ENCODE measurements at places on chromosomes 5 and 9.

- DNase-seq = no peak
- H3K27me3 ChIP-seq = no peaks in the 10 kb centered on the region
- H3K4me1 ChIP-seq = peaks cover 59% of the 10 kb centered on the region
- H3K36me3 ChIP-seq = no peaks in the 10 kb centered on the region
- peak overlapping the region; percentile 65 for H3K27ac ChIP-seq
These were observed 213.2 kb upstream of the ACTBL2 start for GRCh38 chr5:57695706-57696388.

DNA sequence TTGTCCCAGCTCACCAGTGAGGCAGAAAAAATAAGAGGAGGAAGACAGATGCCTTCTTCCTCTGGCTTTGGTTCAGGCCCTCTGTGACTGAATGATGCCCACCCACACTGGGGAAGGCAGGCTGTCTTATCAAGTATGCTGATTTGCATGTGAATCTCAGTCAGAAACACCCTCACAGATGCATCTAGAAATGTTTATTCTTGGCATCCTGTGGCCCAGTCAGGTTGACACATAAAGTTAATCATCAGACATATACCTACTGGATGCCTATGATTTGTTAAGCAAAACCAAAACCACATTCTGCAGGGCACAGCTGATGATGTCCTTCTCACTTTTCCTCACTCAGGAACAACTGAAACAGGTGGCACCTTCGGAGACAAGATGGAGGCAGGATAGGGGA lies 243.4 kb upstream of the KCNN2 start:
- no peak for DNase-seq
- H3K27me3 ChIP-seq = no peaks in the 10 kb centered on the region
- no peaks in the 10 kb centered on the region for H3K4me1 ChIP-seq
- no peak overlapping the region for H3K27ac ChIP-seq
- no peak overlapping the region for H3K4me3 ChIP-seq
- H3K36me3 ChIP-seq = no peaks in the 10 kb centered on the region

GRCh38 chr9:92004045-92004392 lies 54.0 kb upstream of the ROR2 start:
- no peaks in the 10 kb centered on the region for H3K27me3 ChIP-seq
- H3K27ac ChIP-seq = no peak overlapping the region
- H3K36me3 ChIP-seq = no peaks in the 10 kb centered on the region
- H3K4me3 ChIP-seq = no peak overlapping the region
- H3K4me1 ChIP-seq = no peaks in the 10 kb centered on the region

DNA sequence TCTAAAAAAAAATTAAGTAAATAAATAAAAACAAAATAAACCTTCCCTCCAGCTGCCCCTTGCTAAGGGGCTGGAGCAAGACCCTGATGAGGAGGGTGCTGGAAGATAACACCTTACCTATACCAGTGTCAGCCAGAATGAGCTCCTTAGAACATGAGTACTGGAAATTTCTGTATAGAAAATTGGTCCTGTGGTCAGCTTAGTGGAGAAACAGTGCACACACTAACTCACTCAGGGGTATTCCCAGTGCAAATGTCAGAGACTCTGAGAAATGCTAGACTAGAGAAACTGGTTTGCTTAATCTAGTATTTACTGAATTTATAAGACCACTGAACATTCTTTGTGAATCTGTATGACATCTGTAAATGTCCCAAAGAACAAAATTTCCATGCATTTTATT lies 62.1 kb upstream of the CTXN3 start:
- no peaks in the 10 kb centered on the region for H3K27me3 ChIP-seq
- no peaks in the 10 kb centered on the region for H3K36me3 ChIP-seq
- no peak overlapping the region for H3K27ac ChIP-seq
- DNase-seq = no peak
- no peak overlapping the region for H3K4me3 ChIP-seq
- no peaks in the 10 kb centered on the region for H3K4me1 ChIP-seq

DNA sequence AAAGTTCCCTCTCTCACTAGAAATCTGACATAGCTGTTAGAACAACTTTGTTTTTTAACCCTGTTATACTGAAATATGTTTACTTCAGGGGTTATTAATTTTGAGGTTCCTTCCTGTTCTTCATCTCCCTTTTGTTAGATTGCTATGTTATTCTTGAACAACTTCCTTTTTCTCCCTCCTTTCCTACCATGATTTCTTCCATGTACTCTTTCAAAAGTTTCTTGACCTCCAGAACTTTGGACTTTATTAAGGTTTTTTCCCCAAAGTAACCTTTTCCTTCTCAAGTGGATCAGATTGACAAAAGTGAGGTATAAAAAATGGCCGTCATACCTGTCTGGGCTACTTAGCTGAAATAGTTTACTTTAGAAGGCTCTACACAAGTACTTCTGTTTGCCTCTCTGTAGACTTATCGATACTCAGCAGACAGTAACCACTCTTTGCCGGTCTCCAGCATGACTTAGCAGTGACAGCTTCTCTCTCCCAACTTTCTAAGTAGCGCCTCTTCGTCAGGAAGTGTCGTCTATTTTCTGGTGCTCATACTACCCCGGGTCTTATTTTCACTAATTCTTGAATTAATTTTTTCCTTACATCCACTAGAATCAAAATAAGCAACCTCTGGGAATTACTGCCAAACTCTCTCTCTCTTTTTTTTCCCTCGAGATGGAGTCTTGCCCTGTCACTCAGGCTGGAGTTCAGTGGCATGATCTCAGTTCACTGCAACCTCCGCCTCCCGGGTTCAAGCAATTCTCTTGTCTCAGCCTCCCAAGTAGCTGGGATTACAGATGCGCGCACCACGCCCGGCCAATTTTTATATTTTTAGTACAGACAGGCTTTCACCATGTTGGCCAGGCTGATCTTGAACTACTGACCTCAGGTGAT lies 19.7 kb downstream of the NFIL3 start:
- no peaks in the 10 kb centered on the region for H3K27me3 ChIP-seq
- H3K4me3 ChIP-seq = no peak overlapping the region
- no peaks in the 10 kb centered on the region for H3K4me1 ChIP-seq

- DNase-seq = no peak
- no peaks in the 10 kb centered on the region for H3K4me1 ChIP-seq
- no peak overlapping the region for H3K27ac ChIP-seq
- no peak overlapping the region for H3K4me3 ChIP-seq
These were observed 382.9 kb downstream of the MAN2A1 start for GRCh38 chr5:110072651-110073050.

- no peak overlapping the region for H3K27ac ChIP-seq
- no peaks in the 10 kb centered on the region for H3K36me3 ChIP-seq
- H3K4me1 ChIP-seq = no peaks in the 10 kb centered on the region
- H3K27me3 ChIP-seq = no peaks in the 10 kb centered on the region
These were observed 7.7 kb downstream of the RASGEF1C start for GRCh38 chr5:180201051-180201987.

DNA sequence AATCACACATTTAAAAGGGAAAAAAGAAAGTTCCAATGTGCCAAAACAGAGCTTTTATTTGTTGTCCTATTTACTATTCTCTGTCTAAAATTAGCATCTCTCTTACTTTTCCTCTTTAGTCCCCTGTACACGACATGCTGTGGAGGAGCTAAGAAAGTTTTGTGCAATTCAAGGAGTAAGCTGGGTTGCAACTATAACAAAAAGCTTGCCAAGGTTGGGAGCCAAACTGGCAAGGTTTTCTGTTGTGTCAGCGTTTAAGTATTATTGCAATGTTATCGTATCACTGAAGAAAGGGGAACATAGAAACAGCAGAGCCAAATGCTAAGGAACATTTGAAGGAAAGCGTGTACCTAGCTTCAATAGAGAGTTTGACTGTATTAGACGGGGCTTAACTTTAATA lies 680.8 kb downstream of the CETN3 start:
- no peaks in the 10 kb centered on the region for H3K27me3 ChIP-seq
- no peak for DNase-seq
- H3K27ac ChIP-seq = no peak overlapping the region
- no peak overlapping the region for H3K4me3 ChIP-seq
- no peaks in the 10 kb centered on the region for H3K36me3 ChIP-seq
- no peaks in the 10 kb centered on the region for H3K4me1 ChIP-seq

DNA sequence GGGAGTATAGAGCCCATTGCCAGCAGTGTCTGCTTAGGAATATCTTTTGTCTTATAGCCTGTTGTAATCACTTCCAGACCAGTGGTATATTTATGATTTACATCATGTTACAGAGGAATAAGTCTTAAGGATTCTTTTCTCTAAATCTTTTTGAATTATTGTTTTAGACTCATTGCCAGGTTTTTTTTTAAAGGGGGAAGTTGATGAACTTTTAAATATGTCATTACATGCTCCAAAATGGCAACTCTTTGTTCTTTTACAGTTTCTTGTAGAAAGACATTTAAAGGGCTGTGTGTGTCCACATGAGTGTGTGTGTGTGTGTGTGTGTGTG lies 59.4 kb upstream of the NFIB start:
- H3K36me3 ChIP-seq = no peaks in the 10 kb centered on the region
- DNase-seq = no peak
- no peak overlapping the region for H3K27ac ChIP-seq
- no peak overlapping the region for H3K4me3 ChIP-seq
- peaks cover 15% of the 10 kb centered on the region for H3K4me1 ChIP-seq
